ENCODE measurements at places on chromosomes 13 and 19.

DNA sequence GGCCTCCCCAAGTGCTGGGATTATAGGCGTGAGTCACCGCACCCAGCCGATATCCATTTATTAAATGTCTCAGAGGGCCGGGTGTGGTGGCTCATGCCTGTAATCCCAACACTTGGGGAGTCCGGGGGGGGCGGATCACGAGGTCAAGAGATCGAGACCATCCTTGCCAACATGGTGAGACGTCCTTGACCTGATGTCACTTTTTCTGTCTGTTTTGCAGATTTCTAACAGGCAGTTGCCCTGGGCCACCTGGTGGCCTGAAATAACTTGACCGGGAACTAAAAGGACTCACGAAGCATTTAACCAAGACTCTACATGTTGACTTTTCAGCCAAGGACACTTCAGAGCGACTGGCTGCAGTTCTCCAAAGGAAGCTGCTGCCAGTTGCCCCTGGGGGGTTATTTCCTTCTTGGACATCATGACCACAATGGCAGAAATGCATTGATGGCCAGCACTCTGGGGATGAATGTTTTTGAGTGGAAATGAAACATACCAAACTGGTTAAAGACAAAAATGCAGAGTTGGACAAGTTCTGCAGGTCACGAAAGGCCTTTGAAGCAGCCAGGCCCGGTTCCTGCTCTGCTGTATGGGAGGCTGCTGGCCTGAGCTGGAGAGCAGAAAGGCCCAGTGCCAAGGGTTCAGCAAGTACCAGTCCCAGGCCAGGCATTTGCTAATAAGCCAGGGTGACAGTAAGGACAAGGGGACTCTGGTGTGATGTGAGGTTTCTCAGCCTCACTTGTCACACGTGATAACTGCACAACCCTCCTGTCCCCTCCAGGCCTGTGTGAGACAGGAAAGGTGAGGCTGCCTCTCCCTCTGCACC, 8.3 kb downstream of the ZNF837 start:
- DNase-seq, result no peak

- DNase-seq, result no peak
These were observed 3.4 kb downstream of the TCF3 start for GRCh38 chr19:1648920-1649541.

DNA sequence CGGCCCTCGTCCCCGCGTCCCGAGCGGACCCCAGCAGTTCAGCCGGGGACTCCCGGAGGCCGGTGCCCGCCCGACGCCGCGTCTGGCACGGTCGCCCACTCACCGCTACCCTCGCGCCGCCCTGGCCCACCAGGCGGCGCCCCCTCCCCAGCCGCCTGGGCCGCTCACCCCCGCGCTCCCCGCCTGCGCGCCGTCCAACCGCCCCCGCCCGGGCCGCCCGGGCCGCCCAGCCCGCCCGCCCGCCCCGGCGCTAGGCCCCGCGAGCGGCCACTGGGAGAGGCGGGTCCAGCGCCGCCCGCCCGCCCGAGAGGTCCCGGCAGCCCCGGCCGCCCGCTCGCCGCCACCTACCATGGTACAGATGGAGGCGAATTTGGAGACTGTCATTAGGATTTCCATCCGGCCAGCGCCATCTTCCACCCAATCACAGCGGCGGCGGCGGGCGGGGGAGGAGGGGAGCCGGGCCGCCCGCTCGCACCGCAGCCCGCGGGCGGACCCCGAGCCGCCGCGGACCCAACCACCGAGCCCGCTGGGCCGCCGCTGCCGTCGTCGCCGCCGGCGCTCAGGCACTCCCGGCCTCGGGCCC, at the start of gene USP12:
Gene USP12, minus strand, starts transcription at position 568 of the 583 bp plus-strand sequence. Its CDS starts 172 bp downstream, at position 396.
- peak; percentile 25 for DNase-seq

GRCh38 chr13:60414177-60414576, 17.2 kb downstream of the TDRD3 start:
- no peak for DNase-seq

- DNase-seq, result no peak
These were observed 45.2 kb upstream of the MTIF3 start for GRCh38 chr13:27495551-27495950.

DNA sequence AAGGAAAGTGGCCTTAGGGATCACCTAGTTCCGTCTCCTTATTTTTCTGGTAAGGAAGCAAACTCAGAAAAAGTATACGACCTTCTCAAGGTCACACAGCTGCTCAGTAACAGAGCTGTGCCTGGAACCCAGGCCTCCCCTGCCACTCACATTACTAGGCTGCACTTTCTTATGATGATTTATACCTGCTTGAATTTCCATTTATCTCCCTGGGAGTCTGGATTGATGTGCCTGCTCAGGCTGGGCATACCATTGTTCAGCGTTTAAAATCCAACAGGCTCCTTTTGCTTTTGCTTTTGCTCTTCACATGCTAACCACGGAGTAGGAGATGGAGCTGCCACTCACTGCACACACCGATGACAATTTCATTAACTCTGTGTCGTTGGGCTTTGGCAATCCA, 241.0 kb downstream of the OLFM4 start:
- no peak for DNase-seq

DNA sequence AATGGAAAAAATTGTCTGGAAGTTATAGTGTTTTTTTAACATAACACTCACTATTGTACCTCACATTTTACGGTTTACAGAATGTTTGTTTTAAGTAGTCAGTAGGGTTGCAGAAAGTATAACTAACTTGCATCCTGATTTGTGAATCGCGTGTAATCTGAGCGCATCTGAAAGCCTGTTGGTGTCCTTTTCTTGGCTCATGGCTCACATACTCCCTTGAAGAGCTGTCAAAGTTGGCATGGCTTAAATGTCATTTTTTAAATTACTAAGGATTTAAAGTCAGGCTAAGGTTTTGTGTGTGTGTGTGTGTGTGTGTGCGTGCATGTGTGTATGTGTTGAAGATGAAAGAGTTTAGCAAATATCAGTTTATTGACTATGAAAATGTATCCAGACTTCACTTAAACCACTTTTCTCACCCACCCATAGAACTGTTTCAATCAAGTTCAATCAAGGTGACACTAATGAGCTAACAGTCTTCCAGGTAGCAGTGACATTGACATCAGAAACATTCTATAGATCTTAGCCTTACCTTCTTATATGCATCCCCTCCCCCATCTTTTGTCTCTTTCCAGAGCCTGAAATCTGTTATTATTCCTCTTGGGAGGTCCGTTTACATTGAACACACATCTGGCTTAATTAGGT, 480.4 kb upstream of the SGCG start:
- DNase-seq, result no peak

GRCh38 chr19:15239337-15239949, 7.2 kb upstream of the EPHX3 start:
- no peak for DNase-seq

DNA sequence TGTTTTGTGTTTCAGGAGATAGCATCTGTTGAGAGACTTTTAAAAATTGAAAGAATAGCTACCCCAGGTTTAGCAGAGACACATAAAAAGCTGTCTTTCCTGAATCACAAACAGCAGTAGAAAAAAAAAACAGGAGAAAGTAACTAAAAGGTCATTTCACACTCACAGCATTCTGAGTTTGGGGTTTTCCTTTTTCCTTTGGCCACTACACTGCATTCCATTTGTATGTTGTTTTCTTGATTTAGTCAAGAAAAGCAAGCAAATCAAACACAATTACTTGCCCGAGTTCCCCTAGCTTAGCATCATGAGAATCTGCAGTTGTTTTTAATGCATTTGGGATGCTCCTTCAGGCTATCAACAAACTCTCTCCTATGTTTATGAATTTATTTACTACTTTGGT, 161.0 kb downstream of the KCTD12 start:
- peak; percentile 66 for DNase-seq

DNA sequence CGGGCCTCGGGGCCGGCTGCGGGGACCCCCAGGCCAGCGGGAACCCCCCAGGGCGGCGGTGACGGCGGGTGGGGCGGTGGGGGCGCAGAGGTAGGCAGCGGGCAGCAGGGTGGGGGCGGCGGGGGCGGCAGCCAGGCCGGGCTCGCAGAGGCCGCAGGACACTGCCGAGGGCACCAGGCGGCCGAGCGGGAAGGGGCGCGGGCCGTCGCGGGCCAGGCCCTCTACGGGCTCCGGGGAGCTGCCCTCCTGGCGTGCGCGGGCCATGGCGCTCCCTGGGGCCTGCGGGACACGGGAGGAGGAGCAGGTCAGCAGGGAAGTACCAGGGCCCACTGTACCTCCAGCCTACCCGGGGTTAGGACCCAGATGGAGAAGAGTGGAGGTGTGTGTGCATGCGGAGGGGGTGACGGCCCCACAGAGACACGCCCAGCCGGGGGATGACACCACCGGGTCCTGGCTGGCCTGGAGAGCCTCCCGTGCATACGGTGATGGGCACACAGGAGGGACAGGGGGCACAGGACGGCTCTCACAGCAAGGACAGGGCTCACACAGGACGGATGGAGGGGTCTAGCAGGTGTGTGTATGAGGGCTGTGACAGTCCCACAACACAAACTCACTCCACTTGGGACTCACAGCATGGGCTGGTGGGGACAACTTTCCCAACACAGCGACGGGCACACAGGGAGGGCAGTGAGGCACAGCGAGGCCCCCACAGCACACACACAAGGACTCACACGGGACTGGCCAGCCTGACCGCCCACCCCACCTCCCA, 2.6 kb downstream of the BBC3 start:
- no peak for DNase-seq

DNA sequence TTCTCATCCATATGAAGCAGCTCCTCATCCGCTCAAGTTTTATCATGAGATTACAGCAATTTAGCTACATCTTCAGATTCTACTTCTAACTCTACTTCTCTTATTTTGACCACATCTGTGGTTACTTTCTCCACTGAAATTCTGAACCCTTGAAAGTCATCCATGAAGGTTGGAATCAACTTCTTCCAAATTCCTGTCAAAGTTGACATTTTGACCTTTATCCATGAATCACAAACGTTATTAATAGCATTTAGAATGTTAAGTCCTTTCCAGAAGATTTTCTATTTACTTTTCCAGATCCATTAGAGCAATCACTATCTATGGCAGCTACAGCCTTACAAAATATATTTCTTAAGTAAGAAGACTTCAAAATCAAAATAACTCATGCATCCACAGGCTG, 421.7 kb upstream of the GPC6 start:
- peak; percentile 43 for DNase-seq

DNA sequence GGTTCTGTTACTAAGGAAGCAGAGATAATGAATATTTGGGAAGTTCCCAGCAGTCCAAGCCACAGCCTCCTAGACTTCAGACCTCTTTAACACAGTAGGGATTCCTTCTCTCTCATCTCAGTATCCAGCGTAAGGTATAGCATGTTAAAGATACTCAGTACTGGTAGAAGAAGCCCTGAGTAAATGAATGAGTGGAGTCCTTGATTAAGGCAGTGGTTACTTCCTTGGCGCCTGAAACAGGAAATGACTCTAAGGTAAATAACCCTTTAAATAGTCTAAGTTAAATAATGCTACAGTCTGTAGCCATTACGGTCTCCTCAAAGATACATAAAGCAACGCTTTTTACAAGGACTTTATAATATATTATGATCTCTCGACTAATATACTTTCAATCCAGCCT, 650.8 kb upstream of the MIR17HG start:
- DNase-seq, result peak; percentile 30

- DNase-seq, result peak; percentile 70
These were observed 359.2 kb downstream of the IRS2 start for GRCh38 chr13:109427148-109427547.

DNA sequence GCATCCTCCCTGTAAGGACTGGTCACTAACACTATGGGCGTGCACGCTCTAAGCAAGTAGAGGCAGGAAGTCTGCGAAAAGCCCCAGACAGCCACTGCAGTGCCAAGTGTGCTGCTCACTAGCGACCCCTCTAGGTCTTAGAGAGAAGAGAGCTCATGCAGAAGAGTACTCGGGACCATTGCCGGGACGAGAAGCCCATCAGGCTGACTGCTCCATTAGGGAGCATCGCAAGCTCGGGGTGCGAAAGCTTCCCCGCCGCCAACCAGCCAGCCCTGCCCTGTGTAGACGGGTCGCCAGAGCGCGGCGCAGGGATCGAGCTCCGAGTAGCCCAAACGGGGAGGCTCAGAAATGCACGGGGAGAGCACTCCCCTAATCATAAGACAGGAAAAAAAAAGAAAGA, 16.6 kb downstream of the POU4F1 start:
- no peak for DNase-seq

DNA sequence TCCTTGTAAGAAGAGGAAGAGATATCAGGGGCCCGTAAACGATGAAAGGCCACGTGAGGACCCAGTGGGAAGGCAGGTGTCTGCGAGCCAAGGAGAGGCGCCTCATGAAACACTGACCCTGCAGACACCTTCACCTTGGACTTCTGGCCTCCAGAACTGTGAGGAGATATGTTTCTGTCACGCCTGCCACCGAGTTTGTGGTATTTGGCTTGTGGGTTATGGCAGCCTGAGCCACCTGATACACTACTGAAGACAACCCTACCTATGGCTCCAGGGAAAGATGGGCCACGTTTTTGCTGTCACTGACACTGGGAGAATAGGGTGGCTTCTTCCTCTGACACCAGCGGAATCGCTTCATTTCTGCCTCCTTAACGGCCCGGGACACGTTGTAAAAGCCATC, 217.5 kb upstream of the MAB21L1 start:
- DNase-seq, result no peak

Data from fibroblast of mammary gland (primary cell).